ENCODE measurements at places on chromosomes 4 and X. TPM values are rescaled to one million over a fixed set of nuclear protein-coding genes. Genes with fewer than 3 reads are reported as not detected.

GRCh38 chr4:156933633-156934258, 37.9 kb downstream of the PDGFC start:
- DNase-seq = no peak

DNA sequence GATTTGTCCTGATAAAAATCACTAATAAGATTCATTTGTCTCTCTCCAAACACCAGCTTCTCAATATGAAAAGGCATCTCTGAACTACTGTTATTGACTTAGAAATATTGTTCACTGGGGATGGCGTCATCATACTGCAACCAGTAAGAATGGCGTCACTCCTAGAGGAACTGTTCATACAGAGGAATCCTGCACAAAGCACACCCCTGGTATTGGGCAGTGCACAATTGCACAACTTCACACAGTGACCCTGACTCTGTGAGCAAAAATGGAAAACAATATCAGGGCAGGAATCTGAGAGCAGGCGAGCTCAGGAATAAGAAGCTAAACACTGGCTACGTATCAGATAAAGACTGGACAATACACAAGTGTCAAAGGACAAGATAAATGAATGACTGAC, 66.7 kb upstream of the PNPLA4 start:
- DNase-seq = no peak

DNA sequence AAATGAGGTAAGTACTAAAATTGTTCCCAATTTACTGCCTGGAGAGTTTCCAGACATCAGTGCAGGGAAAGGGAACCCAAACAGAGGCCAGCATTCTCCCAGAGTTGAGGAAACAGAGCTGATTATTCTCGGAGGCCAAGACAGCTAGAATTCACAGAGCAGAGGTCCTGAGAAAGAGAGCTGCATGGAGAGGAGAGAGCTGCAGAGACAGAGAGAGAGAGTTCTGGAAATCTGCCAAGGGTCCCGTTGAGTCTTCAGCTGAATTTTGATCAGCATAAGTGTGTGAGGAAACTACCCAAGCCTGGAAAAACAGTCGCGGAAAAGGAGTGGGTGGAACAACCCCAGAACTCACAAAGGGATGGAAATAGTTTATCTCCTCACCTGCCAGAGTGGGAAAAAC, 43.8 kb upstream of the GPR173 start:
- DNase-seq = no peak

The SHISA3 gene
- 1.0 TPM for total RNA-seq

DNA sequence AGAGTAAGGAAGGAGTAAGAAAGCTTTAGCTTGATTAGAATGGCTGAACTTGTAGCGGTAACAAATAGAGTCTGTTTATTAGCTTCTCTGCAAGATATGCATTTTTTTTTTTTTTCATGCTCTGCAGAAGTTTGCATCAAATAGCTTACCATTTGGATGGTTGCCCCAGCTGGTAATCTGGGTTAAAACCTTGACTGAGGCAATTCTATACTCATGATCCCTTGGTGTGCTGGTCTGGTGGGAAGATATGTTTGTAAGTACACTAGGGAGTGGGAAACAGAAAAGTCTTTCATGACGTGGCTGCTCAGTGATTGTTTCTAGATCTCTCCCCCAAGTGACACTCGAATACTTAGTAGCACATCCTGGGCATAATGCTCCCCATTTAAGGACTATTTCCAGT, 32.1 kb downstream of the SEPTIN11 start:
- no peak for DNase-seq

The POU4F2 gene
- not detected for total RNA-seq

GRCh38 chrX:69133921-69134542, 31.2 kb downstream of the PJA1 start:
- peak; percentile 23 for DNase-seq

DNA sequence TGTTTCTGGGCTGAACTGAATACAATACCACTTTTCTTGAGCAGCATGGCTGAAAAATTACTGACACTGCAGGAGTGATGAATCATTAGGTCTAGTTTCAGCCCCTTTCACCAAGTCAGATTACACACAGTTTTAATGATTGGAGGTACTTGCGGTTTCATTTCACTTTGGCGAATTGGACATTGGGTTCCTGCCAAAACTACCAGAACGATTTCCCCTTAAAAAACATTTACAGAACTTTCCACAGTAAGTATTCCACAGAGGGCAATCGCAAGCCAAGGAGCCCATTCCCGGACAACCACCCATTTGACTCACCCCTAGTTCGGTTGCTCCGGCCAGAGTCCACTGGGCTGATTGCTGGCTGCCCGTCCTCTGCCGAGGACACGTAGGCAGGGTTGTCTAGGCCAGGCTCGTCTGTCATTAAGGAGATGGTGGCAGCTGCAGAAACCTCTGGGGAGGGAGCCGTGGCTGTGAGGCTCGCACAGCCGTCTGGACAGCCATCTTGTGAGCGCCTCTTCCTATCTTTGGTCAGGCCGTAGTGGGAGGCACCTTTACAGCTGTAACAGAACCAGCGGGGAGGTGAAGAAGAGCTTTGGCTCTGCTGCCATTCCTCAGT, 83.5 kb downstream of the LNX1 start:
- peak; percentile 8 for DNase-seq

DNA sequence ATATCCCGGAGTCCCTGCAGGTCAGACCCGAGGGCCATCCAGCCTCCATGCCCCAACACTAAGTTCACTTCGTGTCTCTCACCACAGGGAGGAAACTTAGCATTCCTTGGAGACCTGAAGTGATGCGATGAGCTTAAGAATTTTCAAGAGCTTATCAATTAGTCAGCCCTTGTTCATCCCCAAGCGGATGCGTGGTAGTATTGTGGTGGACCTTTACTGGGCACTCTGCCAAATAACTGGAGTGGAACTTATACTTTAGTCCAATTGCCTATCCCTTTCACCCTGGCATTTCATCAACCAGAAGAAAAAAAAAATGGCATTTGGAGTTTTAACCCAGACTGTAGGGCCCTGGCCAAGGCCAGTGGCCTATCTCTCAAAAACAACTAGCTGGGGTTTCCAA, 137.1 kb downstream of the RELL1 start:
- DNase-seq = no peak

GRCh38 chr4:139779691-139780090, 114.1 kb downstream of the MGST2 start:
- DNase-seq = no peak

- DNase-seq = peak; percentile 58
Measured at GRCh38 chr4:6071959-6072720, 53.9 kb upstream of the C4orf50 start.

The TBC1D9 gene
- total RNA-seq = 11.2 TPM

The MAP7D3 gene
- total RNA-seq = 12.2 TPM

The RBMX gene
- total RNA-seq = 150 TPM

DNA sequence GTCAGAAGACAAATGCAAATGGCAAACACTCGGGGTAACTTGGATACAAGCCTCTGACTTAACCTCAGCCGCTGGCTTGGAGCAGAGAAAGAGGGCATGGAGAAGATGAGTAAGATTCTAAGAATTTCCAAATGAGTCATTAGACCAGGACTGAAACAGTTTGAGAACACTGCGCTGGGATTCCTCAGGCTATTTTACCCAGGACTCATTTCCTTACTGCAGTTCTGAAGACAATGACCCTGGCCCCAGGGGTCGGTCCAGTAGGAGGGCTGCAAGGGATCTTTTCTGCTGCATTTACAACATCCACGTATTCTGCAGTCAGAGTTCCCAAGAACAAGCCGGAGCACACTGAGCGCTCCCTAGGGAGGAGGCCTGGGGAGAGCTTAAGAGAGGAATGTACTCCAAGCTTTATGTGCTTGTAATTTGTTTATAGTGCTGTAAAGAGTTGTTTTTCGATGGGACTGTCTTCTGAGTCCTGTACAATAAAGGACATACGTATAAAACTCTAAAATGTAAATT, 27.3 kb upstream of the SORBS2 start:
- DNase-seq = peak; percentile 23

The CENPU gene
- 2.3 TPM for total RNA-seq

GRCh38 chr4:13635286-13635799, 7.8 kb upstream of the BOD1L1 start:
- DNase-seq = no peak

The RBM46 gene
- total RNA-seq = not detected

GRCh38 chr4:118193421-118193820, 159.1 kb downstream of the NDST3 start:
- no peak for DNase-seq

DNA sequence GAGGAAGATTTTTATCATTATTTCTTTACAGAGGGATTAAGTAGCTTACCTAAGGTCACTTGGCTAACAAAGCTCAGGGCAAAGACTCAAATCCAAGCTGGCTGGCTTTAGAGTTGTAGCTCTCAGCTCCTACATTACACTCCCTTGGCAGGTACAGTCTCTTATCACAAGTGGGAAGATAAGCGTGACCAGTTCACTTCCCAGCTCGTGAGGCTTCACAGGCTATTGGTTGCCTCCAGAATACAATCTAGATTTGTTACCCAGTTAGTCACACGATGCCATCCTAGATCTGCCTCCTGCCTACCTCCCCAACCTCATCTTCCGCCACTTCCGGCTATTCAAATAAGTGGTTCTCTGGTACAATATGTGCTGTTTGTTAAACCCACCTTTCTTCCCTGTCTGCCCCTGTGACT, 3.7 kb downstream of the MMRN1 start:
- DNase-seq = peak; percentile 16

- no peak for DNase-seq
Measured at GRCh38 chrX:48076343-48076742, 4.9 kb upstream of the ZNF630 start.

The MID2 gene
- 8.8 TPM for total RNA-seq

The GAB3 gene
- total RNA-seq = 0.66 TPM

DNA sequence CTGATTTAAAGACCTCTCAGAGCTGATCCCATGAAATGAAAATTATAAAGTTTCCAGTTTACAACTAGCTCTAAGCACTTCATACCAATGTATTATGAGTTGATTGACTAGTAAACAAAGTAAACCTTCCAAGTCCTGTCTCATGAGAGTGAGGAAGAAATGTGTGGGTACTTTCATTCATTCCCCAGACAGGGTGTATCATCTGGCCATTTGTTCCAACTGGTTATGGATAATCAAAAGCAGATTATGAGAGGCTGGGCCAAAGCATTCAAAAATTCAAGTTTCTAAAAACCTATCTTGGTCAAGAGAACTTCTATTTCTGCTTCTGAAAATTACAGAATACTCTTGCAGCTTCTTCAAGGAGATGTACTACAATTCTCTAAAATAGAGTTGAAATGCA, 193.3 kb upstream of the RASGEF1B start:
- DNase-seq = no peak

The GPR50 gene
- not detected for total RNA-seq

- no peak for DNase-seq
Measured at GRCh38 chr4:69026974-69027373, 69.3 kb upstream of the UGT2B7 start.

GRCh38 chrX:78168065-78168464, 28.6 kb upstream of the TAF9B start:
- DNase-seq = no peak

DNA sequence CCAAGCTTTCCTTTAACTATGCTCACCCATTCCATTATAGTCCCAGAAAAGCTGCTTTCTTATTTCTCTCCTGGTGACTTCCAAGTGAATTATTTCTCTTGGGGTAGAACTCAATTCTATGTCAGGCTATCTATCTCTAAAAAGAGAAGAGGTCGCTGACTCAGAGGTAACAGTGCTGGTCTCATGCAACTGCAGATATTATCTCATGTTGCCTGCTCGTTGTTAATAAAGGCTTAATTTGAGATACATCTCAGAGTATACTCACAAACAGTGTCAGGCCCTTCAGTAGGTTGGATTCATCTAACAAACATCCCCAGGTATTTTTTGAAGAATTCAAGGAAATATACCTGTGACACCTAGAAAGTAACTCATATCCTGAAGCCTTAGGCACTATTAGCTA, 2.7 kb downstream of the TMEM154 start:
- no peak for DNase-seq

DNA sequence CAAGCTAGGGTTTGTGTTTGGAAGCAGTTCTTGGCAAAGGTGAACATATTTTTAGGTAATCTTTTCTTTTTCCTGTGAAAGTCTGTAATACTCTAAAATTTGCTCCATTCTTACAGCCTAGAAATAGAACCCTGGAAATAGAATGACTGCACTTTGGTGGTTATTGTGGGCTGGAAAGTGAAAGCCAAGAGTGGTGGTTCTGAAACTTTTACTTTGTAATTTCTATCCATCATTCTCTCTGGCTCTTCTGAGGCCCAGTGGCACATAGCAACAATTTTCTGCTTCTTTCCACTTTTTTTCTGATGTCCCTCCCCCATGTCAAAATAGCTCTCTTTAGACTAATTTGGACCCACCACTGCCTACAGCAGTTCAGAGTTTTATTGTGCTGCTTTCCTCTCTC, 300.4 kb upstream of the RPS6KA3 start:
- no peak for DNase-seq

DNA sequence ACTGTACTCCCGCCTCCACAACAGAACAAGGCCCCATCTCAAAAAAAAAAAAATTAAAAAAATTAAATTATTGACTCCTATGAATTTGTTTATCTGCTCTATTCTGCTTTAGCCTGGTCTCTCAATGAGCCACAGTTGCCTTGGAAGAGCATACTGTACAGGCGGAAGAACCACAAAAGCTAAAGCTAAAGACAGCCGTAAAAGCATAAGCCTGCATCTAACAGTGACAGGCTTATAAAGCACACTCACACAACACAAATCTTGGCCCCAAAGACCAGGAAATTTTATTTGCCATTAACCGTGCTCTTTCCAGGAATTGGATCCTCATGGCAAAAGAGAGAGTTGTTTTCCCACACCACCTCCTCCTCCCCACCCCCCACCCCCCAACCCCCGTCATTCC, 53.5 kb upstream of the KLF3 start:
- DNase-seq = no peak

The HPGDS gene
- 1.8 TPM for total RNA-seq

DNA sequence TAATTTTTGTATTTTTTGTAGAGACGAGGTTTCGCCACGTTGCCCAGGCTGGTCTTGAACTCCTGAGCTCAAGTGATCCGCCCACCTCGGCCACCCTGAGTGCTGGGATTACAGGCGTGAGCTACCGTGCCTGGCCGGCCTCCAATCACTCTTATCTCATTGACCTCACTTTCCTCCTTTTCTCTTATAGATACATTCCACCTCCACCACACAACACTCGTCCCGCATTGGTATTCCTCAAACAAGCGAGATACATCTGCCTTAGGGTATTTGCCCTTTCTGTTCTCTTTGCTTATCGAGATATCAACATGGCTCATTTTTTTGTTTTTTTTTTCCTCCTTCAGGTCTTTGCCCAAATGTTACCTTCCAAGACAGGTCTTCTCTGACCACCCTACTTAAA, 1.8 kb upstream of the PRPS1 start:
- no peak for DNase-seq

GRCh38 chr4:165380805-165381204, 2.0 kb downstream of the CPE start:
- DNase-seq = no peak

The KDR gene
- 14.5 TPM for total RNA-seq

DNA sequence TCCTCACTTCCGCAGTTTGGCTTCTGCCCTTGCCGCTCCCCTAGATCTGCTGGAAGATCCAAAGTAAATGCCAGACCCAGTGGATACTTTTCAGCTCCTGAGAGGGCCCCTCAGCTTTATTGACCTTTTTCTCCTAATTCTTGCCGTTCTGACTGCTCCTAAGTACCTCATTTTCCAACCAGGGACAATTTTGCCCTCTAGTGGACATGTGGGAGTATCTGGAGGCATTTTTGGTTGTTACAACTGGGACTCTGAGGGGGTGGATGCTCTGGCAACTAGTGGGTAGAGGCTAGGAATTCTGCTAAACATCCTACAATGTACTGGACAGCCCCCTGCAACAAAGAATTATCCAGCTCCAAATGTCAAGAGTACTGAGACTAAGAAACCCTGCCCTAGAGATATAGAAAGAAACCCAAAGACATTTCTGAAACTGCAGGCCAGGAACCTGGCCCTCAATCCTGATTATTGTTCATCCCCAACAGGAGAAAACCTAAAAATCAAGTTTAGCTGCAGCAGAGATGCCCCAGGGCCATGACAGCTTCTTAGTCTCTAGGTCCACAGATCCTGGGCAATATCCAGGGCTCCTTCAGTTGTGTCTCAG, 3.4 kb downstream of the TEX13B start:
- peak; percentile 3 for DNase-seq

Data from body of pancreas (tissue), 4 donors.